GM06990 (cell line): ENCODE measurements at places on chromosomes 7 and 10.

- no peak for DNase-seq
These were observed 182.9 kb downstream of the HTR7 start for GRCh38 chr10:90674928-90675327.

- no peak for DNase-seq
These were observed 17.8 kb upstream of the AKAP9 start for GRCh38 chr7:91922857-91923256.

GRCh38 chr7:43458330-43459018 is 124.4 kb upstream of the STK17A start:
- DNase-seq = no peak

DNA sequence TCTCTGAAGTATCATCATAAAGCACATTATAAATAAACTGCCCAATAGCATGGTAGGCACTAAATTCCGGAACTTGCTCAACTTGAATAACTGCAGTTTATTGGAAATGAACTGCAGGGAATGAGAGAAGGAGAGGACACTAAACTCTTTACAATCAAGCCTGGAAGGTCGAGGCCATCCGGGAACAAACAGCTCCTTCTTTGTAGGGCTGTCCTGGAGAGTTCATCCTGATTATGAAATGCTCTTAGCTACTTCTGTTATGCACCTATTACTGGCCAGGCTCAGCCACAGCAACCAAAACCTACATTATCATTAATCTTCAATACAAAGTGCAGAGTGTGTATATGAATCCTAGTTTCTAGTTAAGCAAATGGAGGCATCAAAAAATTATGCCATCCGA is 64.7 kb downstream of the PPP1R17 start:
- DNase-seq = no peak

- no peak for DNase-seq
These were observed 85.3 kb downstream of the PIP4K2A start for GRCh38 chr10:22629126-22629525.

DNA sequence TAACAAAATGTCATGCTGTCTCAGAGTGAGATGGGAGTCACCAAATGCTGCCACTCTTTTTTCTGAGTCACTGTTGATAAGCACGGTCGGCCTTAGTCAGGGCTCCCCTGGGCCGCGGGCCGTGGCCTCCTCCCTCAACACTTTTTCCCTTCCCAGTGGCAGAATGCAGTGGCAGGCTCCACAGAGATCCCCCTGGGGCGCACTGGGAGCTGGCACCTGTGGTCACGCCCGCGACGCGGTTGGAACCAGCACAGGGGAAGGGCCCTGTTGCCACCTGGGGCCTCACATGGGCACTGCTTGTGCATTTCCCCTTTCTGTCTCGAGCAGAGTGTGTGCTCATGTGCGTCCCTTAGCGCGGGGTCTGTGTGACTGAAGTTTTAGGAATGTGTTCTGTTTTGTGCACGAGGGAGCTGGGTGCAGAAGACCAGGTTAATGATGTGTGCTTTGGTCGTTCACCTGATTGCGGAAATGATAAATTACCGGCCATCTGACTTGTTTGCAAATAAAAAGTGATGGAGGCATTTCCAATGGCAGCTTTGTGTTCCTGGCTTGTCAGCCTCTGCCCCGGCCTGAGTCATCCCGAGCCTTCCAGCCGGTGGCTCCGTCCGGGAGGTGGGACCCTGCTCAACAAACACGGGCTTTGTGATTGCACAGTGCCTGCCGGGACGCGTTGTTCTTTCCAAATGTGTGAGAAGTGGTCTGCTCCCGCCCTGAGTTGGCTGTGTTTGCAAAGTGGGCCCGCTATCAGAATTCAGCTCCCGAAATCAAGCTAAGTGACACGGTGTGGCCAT is 100.7 kb downstream of the NKX6-2 start:
- DNase-seq = no peak

DNA sequence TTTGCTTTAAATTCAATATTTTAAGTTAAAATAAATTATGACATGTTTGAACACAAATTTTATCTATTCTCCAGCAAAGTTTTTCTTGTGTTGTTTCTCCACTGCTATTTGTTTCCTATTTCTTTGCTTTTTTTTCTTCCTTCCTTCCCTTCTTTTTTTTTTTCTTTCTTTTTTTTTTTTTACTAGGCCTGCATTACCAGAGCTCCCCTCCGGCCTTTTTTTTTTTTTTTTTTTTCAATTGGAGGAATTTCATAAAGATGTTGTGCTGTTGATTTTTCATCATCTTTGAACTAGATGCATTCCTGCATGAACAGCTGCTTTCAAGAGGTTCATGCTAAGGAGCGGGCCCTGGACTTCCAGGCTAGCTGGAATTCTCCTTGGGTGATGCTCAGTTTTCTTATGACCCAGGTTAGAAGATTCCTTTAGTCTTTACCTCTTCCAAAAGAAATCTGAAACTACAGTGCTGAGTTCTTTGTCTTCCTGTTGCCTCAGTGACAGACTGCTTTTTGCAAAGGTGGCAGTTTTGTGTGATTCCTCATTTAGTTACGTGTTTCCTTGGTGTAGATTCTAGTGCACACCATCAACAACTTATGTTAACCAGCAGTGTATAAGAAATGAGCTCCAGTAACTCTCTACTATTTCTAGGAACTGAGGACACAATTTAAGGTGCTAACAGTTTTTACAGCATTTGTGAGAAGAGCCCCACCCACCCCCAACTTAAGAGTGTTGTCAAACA is 4.8 kb upstream of the CAMK1D start:
- no peak for DNase-seq

GRCh38 chr7:80498481-80499349 is 13.1 kb downstream of the GNAT3 start:
- DNase-seq = peak; percentile 11

DNA sequence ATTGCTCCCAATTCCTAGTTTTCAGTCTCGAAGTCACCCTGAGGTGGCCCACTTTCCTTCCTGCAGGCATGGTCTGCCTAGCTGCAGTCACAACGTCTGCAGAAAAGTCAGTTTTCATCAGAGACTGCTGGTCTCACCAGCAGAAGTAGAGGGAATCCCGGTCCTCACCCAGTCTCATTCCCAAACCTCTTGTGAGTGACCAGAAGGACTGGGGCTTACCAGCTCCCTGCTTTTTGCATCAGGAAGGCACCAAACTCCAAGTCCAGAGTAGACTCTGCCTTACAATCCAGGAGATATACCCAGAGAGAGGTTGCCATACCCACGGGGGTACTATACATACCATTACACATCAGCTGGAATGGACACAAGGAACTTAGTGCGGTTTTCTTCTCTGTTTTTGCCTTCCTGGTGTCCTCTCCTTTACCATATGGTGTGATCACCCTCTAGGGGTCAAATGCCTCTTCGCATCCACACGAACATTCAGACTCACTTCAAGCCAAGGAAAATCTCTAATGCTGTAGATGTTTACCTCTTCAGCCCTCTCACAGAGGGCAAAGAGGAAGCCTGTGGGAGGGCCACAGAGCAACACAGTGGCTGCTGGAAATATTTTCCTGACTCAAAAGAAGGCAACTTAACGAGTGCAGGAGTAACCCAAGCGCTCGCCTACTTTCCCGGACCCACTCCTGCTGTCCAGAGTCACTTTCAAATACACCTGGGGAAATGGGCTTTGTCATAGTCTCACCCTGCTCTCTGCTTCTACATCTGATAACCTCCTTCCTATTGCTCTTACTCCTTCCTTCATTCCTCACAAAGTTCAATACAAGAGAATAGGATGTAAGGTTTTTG is 220.9 kb downstream of the C7orf25 start:
- no peak for DNase-seq

GRCh38 chr10:78248651-78249464 is 215.2 kb downstream of the RPS24 start:
- no peak for DNase-seq

GRCh38 chr7:132545756-132546155 is 30.5 kb downstream of the PLXNA4 start:
- no peak for DNase-seq

DNA sequence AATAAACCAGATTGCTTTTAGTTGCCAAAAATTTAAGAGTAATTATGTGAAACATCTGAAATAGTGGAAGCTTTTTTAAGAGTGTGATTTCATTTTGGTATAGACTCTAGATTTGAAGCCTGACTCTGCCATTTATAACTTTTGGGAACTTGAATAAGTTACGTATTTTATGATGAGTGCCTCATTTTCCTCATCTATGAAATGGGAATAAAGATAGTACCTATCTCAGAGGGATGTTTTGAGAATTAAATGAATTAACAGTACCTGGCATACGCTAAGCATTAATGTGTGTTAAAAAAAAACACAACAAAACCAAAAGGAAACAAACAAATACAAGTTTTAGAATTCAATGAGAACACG is 12.9 kb downstream of the PRKAR2B start:
- DNase-seq = no peak

GRCh38 chr10:11208908-11209829 is 191.5 kb downstream of the CELF2 start:
- DNase-seq = peak; percentile 51

DNA sequence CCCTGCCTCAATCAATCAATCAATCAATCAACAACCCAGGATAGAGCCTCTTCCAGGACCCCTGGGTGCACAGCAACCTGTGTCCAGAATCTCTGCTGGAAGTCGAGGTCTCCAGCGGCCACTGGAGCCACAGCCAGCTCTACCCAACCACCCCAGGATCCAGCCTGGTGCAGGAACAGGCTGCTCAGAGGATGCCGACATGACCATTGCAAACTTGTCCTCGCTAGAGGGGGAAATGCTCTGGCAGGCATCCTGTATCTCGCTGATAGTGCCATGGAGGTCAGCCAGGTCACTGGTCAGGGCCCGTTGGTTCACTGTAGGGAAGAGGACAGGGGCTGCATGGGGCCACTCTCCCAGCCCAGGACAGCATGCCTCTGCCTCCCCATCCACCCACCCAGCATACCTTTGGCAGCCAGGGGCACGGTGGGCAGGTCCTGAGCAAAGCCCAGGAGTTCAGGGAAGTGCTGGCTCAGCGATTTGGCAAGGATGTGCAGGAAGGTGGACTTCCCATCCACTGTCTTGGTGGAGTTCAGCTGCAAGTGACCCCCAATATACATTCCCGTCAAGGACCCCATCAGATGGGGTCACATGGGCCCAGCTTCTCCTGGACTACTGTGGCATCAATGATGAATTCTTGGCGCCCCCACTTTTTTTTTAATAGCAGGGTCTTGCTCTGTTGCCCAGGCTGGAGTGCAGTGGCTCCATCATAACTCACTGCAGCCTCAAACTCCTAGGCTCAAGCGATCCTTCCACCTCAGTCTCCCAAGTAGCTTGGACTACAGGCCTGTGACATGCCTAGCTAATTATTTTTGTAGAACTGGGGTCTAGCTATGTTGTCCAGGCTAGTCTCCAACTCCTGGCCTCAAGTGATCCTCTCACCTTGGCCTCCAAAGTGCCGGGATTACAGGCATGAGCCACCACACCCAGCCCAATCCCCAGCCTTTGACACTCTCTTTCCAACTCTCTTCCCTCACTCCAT is 49.4 kb downstream of the GRID2IP start:
- DNase-seq = no peak

DNA sequence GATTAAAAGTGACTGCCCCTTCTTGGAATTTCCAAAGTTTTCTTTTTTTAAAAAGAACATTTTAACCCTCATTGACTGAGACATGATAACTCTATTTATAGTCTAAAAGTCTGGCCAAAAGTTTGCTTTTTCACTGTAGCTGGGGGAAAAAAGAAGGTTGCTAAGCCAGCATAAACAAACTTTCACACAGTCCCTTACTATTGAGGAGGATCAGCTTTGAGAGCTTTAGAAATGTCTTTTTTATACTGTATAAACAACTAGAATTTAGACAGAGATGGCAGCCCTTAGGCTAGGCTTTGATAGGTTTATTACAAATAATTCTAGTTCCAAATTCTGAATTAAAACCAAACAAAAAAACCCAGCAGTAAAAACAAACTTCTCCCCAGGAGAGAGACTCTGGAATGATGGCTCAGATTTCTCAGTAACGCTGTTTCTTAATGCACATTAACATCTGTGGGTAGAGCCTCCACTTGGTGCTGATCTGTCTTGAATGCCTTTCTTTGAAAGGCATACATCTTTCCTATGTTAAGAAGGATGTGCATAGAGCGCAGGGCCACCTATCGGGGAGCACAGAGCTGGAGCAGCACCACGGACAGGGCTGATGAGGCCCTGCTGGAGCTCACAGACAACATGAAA is 100.9 kb upstream of the PDLIM1 start:
- no peak for DNase-seq

DNA sequence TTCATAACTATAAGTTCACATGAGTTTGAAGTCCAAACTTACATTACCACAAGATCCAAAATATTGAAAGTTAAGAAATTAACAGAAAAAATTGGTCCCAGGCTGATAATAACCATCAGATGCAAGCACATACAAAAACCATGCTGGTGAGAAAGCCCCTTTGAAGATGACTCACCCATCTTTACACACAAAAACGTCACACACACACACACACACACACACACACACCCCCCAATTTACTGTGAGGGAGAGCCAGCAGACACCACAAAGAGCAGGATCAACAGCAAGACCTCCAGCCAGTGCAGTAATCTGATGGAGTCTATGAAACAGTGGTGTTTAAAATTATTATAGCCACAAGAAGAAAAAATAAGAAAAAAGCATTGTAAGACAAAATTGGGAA is 50.1 kb upstream of the DRGX start:
- DNase-seq = no peak

GRCh38 chr7:116356979-116357378 is 142.6 kb upstream of the CAV2 start:
- no peak for DNase-seq

GRCh38 chr7:24926623-24927524 is 53.1 kb downstream of the OSBPL3 start:
- DNase-seq = no peak

DNA sequence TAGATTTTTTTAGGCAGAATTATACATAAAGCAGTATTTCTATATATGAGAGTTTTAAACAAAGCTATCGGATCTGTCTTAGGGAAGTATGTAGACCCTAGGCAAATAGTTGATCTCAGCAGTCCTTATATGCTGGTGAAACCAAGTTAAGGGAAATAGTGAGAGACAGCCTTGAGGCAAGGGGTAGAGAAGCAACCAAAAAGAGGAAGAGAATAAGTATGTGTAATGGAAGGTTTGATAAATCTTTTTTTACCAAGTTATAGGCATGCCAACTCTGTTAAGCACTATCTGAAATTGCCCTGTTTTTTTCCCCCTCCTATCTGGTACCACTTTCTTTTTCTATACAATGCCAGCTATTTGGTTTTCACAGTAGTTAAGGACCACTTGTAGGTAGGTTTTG is 19.9 kb downstream of the SPAG6 start:
- no peak for DNase-seq
